ENCODE measurements at places on chromosomes 2 and 18.

- DNase-seq = no peak
These were observed 42.8 kb downstream of the ATOH8 start for GRCh38 chr2:85796341-85797262.

DNA sequence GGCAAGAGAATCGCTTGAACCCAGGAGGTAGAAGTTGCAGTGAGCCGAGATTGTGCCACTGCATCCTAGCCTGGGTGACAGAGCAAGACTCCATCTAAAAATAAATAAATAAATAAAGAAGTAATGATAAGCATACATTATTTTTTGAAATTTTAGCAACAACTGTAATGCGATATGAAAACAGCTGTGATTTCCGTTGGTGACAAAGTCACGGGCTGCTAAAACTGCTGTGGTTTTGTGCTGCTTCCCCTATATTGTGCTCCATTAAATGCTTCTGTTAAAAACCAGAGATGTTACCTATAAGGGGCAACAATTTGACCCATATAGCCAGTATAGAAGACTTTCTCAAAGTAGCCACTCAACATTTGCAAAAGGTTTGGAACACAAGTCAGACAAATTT lies 8.3 kb downstream of the TRIM54 start:
- no peak for DNase-seq

DNA sequence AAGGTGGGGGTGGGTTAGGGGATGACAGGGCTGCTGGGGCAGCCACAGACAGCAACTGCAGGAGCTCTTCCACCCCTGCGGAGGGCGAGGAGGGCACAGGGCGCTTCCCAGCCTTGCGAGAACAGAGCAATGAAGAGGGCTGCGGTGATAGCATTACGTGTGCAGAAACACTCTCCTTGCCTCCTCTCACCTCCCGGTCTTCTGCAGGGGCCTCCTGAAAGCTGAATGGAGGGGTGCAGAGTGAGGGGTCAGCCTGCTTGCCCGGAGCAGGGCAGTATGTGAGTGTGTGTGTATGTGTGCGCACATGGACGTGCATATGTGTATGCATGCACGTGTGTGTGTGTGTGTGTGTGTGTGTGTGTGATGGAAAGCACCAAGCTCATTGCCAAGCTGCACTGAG lies 29.5 kb upstream of the IL1R2 start:
- no peak for DNase-seq

GRCh38 chr18:35143622-35144596 lies 96.9 kb upstream of the ZNF397 start:
- DNase-seq = no peak

GRCh38 chr2:181317511-181317910 lies 139.7 kb upstream of the ITGA4 start:
- no peak for DNase-seq

DNA sequence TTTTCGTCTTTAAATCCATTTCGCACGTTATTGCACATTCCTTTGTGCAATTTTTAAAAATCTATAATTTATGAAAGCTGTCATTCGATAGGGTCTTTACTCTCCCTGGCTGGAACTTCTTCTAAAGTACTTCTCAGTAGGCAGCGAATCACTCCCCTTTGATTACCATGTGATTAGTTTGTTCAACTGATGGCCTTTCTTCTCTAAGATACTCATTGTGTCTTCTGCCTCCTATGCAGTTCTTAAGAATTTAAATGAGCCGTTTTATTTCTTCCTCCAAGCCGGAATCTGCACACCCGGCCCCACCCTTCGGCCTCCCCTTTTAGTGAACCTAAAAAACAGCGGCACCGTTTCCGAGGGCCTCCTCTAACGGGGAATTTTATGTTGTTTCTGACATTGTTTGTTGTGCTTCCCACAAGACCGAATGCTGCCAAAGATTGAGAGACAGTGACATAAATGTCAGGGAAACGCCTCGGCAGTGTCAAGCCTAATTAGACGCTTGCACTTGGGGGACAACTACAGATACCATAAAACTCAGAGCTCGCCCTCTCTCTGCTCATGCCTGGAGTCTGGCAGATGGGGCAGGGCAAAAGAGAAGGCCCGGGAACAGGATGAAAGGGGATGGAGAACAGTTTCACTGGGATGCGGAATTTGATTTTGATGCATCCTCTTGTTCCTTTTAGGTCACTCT lies 255.3 kb downstream of the BCL11A start:
- no peak for DNase-seq

DNA sequence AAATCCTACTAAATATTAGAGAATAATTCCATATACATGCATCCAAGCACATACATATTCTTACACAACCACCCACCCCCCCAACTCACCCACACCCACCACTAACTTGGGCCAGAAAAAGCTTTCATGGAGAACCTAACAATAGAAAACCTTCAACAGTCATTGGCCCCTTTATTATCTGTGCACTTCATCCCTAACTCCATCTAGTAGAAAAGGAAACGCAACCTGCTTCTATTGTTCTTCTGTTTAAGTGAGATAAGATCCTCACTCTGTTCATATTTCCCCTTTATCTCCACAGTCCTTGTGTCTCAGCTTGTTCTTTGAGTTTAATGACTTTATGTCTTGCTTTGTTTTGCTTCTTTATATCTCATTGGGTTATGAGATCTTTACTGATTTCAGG lies 1740.2 kb upstream of the CELF4 start:
- DNase-seq = no peak

GRCh38 chr18:76364282-76365259 lies 130.5 kb downstream of the ZNF516 start:
- DNase-seq = no peak

DNA sequence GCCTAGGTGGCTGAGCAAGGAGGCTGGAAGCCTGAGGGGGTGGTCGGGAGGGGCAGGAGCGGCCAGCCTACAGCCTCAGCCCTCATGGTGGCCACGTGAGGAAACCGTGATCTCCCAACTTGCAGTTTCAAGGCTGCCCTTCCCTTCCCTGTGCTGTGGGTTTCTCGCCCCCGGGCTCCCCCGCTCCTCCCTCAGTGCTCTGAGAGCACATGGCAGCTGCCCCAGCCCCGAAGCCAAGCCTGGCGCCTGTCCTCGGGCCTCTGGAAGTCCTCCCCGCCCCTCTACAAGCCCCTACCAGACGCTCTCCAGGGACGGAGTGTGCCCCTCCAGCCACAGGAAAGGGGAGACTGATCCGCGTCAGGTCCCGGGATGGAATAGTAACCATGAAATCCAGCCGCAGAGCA lies 586 bp upstream of the ANKRD23 start:
- no peak for DNase-seq

DNA sequence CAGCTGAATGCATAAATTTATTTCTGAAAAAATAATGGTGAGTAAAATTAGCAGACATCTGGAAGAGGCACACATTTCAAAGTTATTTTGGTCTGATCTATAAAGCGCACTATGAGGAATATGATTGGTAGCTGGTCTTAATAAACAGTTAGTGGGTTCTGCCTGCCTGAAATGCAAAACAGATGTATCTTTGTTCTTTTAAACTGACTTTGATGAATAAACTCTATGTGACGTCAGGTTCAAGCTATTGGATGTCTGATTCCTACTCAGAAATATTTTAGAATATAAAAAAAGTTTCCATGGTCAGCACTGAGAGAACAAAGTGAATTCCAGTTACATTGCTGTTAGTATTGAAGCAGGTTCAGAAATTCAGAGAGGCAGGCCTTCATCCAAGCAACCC lies 136.4 kb downstream of the TPGS2 start:
- DNase-seq = no peak

DNA sequence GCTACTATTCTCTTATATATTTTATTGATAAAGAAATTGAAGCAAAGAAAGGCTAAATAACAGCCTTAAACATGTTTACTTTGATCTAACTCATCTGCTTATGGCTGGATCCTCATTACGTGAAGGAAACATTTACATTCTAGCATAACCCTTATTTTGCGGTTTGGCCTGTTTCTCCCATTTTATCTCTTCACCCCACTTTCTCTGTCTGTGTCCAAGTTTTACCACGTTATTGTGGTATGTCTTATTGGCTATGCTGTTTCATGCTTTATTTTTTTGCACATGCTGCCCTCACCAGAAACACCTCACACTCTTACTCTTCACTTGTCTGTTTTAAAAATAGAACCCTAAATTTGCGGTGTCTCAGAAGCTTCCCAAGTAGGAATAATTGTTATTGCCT lies 78.5 kb downstream of the RPIA start:
- no peak for DNase-seq

GRCh38 chr2:29433920-29434319 lies 318.7 kb downstream of the CLIP4 start:
- DNase-seq = no peak

- DNase-seq = no peak
These were observed 813 bp upstream of the MEIS1 start for GRCh38 chr2:66433945-66434678.

- DNase-seq = no peak
These were observed 264.8 kb downstream of the C1D start for GRCh38 chr2:67797801-67798540.

GRCh38 chr18:36899289-36899688 lies 70.4 kb downstream of the KIAA1328 start:
- DNase-seq = no peak

- no peak for DNase-seq
These were observed 83.2 kb downstream of the ITGA4 start for GRCh38 chr2:181540421-181540820.

GRCh38 chr2:202831242-202832220 lies 40.0 kb downstream of the ICA1L start:
- DNase-seq = no peak

All from activated gamma-delta T cell (primary cell).